ENCODE measurements at places on chromosomes 6 and 20.
A peak's percentile ranks its signal among the peaks of the same experiment; 100 is the strongest.

- ATAC-seq: no peak
These were observed 318.0 kb downstream of the BMP2 start for GRCh38 chr20:7085467-7085866.

- no peak for ATAC-seq
These were observed 93.7 kb upstream of the SCGN start for GRCh38 chr6:25558155-25558817.

GRCh38 chr6:168662301-168662936, 221.4 kb downstream of the SMOC2 start:
- ATAC-seq: no peak

DNA sequence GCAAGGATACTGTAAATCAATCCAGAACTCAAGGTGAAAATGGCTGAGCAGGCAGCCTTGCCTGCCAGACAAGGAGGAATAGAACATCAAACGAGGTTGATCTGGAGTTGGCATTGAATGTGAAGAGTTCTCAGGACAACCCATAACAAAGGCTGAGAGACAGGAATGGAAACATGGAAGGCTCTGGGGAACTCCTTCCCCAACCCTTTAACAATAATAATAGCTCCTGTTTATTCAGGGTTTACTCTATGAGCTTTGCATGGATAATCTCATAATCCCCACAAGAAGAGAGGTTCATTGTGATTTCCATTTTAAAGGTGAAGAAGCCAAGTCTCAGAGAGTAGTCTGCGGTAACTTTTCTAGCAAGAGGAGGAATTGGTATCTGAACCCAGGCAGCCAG, 151.7 kb downstream of the SOD2 start:
- peak; percentile 59 for ATAC-seq

GRCh38 chr20:51594236-51595057, 51.9 kb upstream of the NFATC2 start:
- ATAC-seq: no peak

DNA sequence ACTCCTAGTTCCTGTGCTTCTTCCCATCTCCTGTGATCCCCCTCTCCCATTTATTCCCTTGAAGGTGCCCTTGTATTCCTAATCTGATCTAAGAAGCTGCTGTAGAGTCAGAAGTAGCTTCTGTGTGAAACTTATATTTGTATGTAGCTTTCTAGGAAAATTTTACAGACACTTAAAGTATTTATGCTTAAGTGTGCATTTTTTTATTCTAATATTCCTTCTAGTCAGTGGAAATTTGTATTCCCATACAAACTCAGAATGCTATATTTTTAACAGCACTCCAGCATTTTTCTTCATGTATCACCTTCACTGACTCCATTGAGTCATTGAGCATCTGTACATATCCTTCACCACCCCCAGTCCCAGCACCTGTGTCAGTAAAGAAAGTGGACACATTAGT, 12.7 kb downstream of the ZKSCAN8 start:
- no peak for ATAC-seq

DNA sequence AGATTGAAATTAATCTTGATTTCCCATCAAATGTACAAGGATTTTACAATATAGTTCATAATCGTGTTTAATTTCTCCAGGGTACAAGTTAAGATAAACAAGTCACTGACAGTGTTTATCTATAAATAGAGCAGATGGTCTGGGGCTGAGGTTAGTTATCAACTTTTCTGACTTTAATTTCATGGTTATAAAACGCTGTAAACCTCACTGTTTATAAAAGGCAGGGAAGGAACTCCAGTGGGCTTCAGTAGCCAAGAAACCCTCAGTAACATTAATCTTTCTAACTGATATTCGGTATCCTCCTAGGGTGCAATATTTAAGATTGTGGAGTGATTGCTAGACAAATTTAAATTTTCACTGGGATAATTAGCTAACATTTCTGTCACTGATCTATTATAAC, 68.6 kb downstream of the GFRAL start:
- ATAC-seq: no peak

DNA sequence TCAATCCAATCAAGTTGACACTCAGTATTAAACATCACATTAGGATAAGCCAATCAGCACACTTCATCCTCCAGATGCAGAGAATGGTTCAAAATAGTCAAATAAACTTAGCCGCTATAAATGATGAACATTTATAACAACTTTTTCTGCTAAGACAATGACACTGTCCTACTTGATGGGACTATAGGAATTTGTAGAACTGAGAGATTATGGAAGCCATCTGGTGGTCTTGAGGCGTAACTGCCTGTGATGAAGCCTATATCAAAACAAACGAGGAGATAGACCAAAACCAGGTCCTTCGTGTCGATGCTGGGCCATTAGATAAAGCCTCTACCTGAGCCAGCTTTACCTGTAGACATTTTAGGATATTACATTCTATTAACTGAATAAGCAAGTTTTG, 631.1 kb downstream of the COL12A1 start:
- ATAC-seq: no peak

DNA sequence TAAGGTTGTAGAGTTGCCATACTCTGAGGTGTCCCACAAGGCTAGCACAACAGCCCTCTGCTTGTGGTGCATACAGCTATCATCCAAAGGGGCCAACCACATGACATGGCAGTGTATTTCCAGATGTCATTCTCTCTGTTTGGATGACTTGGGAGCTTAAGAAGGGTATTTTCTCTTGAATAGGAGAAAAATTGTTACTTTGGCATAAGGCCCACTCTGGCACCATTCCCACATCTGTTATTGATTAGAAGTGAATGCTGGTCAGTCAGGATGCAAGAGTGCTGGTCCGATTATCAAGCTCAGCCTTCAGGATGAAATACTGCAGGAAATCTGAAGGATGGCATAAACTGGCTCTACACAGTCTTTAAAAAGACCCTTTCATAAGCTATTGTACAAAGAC, 83.6 kb upstream of the C20orf144 start:
- no peak for ATAC-seq

GRCh38 chr6:161949531-161949930, 675.7 kb upstream of the AGPAT4 start:
- no peak for ATAC-seq

DNA sequence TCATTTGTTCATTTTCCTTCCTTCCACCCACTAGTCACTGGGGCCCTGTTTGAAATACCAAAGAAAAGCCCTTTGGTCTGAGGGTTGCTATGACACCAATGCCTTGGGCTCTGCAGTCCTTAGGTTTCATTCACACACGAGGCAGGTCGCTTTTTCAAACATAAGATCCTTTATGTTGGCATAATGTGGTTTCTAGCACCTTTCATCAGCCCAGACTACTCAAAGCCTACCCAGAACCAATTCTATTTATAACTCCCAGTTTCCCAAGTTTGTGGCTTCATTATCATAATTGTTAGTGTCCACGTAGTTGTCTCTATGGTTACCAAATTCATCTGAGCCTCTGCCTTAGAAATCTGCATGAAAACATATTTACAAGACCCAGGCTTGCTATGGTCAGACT, 6.6 kb upstream of the TP53RK start:
- ATAC-seq: no peak

DNA sequence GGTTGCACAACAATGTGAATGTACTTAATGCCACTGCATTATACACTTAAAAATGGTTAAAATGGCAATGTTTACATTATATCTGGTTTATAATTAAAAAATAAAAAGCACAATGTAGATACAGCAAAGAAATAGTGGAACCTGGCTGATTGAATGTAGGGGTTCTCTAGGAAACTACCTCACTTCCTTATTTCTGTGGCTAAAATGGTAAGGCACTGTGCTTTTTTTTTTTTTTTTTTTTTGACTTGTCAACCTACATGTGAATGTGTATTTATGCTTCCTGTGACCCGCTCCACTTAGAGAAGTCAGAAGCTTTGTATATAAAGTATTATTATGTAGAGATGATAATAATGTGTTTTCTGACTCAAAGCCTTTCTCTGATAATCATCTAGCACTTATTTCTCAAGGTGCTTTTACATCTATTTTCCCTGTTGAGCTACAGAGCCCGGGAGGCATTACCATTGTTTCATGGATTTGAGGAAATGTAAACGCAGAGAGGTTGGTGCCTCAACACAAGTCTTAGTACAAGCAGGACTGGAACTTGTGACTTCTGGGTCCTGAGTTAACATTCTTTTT, 55.0 kb downstream of the SOX4 start:
- no peak for ATAC-seq

GRCh38 chr6:6024220-6024619, 17.5 kb upstream of the NRN1 start:
- ATAC-seq: no peak

GRCh38 chr20:37590938-37591490, 63.3 kb upstream of the BLCAP start:
- no peak for ATAC-seq

- no peak for ATAC-seq
These were observed 113.9 kb downstream of the GPR63 start for GRCh38 chr6:96723362-96723761.

DNA sequence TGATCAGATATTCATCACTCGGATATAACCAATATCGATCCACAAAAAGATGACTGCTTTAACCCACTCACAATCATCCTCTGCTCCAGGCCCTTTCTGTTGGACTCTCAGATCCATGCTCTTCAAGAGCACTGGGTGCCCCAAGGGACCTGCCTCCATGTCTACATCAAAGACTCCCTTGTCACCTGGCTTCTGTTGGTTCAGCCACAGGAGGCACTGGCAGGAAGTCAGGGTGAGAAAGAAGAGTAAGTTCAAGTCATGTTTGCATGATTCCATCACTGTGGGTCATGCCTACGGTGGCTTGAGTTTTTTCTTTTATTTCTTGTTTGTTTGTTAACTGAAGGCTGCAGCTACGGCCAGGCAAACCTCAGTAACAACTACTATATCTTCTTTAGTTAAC, 243.3 kb downstream of the ADGRG6 start:
- ATAC-seq: no peak

Data from esophagus mucosa (tissue), 1 donor.